ENCODE measurements at places on chromosomes 2 and 18.

GRCh38 chr2:174122185-174122584, 126.1 kb downstream of the OLA1 start:
- no peak for DNase-seq

GRCh38 chr18:56532176-56532840, 106.1 kb downstream of the TXNL1 start:
- DNase-seq = no peak

- no peak for DNase-seq
Measured at GRCh38 chr2:68499133-68499532, 31.7 kb downstream of the APLF start.

DNA sequence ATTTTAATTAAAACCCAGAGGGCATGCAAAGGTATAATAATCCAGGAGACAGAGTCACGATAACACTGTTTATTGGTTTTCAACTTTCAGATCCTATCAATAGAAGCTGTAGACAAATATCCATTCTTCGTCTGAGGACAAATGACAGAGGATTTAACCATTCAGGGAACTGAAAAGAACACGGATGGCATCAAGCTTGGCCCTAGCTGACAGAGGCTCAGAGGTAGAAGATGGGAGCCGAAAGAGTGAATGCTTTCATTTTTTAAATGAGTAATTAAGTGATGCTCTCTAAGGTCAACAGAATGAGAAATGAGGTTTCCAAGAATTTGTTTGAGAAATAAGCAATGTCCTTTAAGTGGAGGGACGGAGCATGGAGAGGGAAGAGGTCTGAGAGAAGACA, 62.1 kb downstream of the BCL2 start:
- DNase-seq = no peak

- no peak for DNase-seq
Measured at GRCh38 chr2:135839713-135840112, 2.7 kb upstream of the LCT start.

DNA sequence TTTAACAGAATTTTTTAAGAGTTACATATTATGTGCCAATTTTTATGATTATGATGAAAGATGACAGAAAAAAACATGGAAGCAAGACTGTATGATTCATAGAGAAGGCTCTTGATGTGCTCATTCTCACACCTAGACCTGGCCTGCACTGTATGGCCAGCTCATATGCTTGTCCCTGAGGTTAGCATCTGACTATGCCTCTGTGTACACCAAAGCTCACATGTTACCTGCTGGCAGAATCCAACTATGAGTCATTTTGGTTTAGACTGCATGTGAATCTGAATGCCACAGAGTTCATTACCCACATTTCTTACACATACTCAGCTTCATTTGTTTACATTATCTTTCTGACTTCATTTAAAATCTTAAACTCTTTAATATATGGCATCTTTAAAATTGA, 139.0 kb downstream of the DSC3 start:
- DNase-seq = no peak

GRCh38 chr2:119252186-119253113, 28.8 kb downstream of the STEAP3 start:
- DNase-seq = no peak

GRCh38 chr2:199484927-199485326, 27.2 kb upstream of the SATB2 start:
- no peak for DNase-seq

- DNase-seq = no peak
Measured at GRCh38 chr2:215671244-215671643, 235.4 kb upstream of the FN1 start.

GRCh38 chr2:64624862-64625261, 28.9 kb downstream of the SERTAD2 start:
- DNase-seq = no peak

- no peak for DNase-seq
Measured at GRCh38 chr18:34841891-34842290, 131.8 kb downstream of the DTNA start.

DNA sequence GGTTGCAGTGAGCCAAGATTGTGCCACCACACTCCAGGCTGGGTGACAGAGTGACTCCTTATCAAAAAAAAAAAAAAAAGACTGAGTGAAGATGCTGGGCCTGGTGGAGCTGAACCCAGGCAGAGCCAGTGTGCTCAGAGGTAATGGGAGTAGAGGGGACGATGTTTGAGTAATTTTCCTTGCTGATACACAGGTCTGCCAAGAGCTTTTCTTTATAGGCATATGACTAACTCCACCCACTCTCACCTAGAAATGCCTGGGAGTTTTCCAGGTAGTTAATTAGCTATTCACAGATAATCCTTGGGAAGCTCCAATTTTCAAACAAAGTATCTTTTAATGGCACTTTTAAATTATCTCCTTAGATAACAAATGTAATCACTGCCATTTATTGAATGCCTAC, 33.4 kb upstream of the ACSL3 start:
- no peak for DNase-seq

DNA sequence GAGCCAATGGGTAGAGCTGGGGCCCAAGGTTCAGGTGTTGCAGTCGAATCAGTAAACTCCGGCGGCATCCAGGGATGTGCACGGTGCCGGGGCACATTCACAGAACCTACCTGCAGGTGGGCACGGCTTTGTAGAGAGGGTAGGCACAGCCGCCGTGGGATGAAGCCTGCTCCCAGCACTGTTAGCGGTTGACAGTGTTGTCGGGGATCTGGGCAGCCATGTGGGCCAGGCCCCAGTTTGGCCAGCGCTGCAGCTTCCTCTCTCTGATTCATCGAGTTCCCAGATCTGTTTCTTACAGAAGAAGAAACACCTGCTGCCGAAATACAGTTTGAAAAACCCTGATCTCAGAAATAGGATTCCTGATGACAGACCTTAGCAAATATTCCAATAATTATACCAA, 274.8 kb downstream of the AGAP1 start:
- DNase-seq = no peak

- no peak for DNase-seq
Measured at GRCh38 chr18:40935423-40935822, 1019.6 kb upstream of the PIK3C3 start.

DNA sequence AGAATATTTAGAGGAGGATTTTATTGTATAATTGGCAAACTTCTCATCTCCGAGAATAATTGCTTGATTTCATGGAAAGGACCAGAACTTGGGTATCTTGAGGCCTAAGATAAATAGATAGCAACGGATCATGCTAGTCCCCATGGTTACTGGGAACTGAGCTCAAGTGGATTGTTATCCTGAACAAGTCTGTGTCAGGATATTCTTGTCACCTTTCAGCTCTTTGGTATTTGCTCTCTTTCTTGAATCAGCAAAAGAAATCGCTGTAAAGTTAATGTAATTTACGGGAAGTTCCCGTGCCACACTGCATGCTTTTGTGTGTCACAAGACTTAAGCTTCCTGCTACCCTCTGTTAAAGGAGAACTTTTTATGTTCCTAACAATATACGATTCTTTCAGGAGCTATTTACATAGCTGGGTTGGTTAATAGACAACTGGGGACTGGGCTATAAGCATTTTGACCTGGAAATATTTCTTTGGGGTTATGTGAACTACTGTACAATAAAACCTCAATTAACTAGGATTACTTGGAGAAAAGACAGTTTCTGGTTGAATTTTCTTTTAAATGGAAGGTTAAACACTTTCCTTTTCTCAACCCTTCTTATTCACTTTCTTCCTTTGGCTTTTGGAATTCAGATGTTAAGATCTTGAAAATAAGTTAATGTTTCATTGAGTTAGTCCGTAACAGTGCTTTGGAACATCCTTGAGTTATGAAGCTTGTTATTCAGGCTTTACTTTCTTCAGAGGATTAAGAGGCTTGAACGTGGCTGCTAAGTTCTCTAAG, 151.2 kb downstream of the FMNL2 start:
- no peak for DNase-seq

- DNase-seq = no peak
Measured at GRCh38 chr2:112092286-112093041, 37.4 kb downstream of the TMEM87B start.

- DNase-seq = peak; percentile 9
Measured at GRCh38 chr2:98463988-98464771, 19.5 kb downstream of the INPP4A start.

DNA sequence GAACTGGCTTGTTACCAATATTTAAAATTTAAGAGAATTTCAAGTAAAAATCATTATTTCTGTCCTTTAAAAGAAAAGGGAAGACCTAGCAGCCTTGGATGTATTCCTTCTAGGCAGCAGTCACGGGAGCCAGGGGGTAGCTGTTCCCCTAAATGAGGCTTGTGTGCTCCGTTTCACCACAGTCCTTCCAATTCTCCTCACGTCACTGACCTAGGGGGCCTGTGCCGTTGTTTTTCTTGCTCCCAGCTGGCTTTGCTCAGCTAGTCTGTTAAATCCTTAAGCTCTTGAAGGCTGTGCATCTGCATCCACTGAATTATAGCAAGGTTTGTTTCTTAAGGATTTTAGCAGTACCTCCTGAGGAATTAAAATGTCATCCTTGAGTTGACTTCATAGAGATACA, 9.9 kb downstream of the KLHL23 start:
- no peak for DNase-seq

DNA sequence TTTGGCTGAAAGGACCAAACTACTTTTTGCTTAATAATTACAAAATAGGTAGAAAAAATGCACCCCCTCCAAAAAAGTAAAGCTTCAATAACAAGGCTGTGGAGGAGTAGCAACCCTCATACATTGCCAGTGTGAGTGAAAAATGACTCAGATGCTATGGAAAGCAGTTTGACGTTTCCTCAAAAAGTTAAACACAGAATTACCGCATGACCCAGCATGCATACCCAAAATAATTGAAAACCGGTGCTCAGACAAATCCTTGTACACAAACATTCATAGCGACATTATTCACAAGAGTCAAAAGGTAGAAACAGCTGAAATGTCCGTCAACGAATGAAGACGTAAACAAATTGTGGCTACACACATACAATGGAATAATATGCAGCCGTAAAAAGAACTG, 38.8 kb upstream of the DAPL1 start:
- no peak for DNase-seq

DNA sequence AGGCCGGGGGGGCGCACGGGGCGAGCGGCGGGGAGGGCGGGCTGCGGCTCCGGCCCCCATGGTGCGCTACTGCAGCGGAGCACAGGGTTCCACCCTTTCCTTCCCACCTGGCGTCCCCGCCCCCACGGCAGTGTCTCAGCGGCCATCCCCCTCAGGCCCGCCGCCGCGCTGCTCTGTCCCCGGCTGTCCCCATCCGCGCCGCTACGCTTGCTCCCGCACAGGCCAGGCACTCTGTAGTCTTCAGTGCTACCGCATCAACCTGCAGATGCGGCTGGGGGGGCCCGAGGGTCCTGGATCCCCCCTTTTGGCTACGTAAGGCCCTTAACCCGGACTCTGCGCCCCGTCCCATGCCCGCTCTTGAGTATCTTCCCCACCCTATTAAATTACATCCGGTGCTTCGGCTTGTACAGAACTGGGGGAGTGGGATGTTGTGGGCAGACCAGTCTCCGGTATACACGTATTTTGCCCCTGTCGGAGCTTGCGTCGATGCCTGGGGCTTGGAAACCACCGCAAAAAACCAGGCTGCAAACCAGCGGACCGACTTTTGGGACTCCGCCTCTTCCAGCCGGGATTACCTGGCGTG, 598 bp upstream of the WBP1 start:
- DNase-seq = peak; percentile 63

DNA sequence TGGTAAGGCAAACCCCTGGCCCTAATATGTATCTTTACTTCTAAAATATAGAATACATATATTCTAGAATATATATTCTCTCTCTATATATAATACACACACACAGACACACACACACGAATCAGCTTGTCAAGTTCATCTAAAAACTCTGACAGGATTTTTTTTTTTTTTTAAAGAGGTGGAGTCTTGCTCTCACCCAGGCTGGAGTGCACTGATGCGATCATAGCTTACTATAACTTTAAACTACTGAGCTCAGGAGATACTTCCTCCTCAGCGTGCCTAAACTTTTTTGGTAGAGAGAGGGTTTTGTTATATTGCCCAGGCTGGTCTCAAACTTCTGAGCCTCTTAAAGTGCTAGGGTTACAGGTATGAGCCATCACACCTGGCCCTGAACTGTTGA, 45.2 kb downstream of the DOK1 start:
- DNase-seq = no peak

DNA sequence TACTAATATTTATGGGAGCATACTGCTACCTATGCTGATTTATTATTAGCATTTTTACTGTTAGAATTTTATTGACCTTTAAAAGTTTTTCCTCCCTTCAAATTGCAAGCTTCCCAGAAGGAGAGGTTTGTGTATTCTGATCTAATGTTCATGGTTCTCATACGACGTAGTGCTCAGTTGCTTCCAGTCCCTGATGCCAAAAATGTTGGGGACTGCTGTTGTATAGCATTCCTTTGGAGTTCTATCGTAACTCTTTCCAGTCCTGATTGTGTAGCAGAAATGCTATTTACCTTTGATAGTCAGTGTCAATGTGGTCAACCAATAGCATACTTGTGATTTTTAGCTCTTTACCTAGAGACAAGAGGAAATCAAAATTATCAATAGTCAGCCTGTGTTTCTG, 69.5 kb upstream of the ZSWIM2 start:
- DNase-seq = no peak

GRCh38 chr2:232890536-232890895, 20.5 kb downstream of the SNORC start:
- no peak for DNase-seq

GRCh38 chr2:239600001-239600593, 199.3 kb upstream of the HDAC4 start:
- DNase-seq = peak; percentile 2

DNA sequence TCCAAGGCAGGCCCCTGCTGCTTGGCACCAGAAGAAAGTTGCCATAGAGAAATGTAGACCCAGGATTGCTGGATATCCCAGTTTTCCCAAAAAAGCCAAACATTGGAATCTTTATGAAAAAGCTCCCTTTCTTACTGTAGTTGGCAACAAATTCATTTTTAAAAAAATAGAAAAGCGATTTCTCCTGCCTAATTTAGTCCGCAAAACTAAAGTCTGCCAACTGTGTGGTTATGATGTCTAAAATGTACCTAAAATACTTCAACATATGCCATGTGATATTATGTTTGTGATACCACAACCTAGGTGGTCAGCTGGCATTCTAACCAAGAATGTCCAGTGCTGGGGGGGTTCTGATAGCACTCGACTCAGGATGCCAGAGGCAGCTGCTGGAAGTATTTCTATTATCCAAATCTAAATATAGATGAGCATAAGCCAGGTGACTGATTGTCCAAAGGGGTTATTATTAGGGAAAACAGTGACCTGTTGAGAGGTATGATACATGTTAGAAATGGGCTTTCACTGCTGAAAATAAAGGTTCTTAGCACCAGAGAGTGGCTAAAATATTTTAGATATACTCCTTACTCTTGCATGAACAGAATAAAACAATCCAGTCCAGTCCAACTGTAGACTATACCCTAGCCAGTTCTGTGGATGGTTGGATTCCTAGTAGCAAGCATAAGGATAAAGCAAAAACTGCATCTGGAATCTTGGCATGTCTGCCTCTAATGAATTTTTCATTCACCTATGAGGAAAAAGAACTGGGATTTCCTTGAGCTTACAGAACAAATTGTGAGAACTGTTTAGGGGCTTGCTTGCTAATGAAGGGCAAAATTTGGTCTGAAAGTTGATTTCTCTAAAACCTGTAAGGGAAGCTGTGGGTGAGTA, 101.7 kb downstream of the STK39 start:
- no peak for DNase-seq

DNA sequence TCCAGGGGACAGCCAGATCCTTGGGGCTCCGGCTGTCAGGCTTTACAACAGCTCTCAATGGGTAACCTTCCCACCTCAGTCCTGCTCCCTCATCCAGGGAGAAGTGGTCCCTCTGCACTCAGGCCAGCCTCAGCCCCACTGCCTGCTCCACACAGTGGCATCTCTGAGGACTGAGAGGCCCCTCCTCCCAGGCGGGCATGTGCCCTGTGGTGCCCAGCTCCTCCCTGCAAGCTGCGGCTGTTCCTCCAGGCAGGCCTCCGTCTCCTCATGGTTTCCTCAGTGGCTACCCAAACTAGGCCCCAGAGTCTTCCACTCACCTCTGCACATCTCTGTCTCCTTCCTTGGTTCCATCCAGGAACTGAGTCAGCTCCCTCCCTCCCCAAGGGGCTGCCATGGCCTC, 81.7 kb upstream of the TMEM200C start:
- DNase-seq = no peak
